ENCODE measurements at places on chromosomes 11 and 22.
A peak's percentile ranks its signal among the peaks of the same experiment; 100 is the strongest.

GRCh38 chr22:43186272-43187170, at the start of gene TTLL12:
Gene TTLL12, minus strand, starts transcription at chr22:43187134. Its CDS starts 65 bp downstream, at chr22:43187069.
- peak; percentile 30 for DNase-seq

DNA sequence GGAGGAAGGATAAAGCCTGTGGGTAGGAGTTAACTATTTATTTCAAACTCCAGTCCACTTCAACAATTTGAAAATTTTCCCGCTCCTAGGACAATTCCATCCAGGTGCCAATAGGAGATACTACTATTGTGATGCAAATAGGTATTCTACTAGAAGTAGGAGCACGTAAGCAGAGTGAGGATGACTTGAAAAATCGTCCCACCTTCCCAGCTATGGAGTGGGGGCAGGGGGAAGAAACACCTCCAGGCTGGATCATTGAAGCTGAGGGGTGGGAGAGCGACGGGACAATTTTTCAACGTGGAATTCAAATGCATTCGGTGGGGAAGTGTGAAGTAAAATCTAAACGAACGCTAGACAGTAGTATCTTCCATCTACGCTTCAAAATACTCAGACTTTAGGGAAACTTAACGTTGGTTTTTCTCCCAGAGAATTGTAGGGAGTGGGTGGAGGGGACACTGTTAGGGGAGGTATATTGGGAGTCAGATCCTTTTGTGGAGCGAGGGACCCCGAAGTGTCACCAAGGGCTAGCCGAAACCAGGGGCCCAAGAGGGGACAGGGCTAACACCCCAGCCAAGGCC, 523 bp upstream of the ARHGAP42 start:
- no peak for DNase-seq

GRCh38 chr11:82999232-82999631, 72.5 kb downstream of the RAB30 start:
- DNase-seq = no peak

DNA sequence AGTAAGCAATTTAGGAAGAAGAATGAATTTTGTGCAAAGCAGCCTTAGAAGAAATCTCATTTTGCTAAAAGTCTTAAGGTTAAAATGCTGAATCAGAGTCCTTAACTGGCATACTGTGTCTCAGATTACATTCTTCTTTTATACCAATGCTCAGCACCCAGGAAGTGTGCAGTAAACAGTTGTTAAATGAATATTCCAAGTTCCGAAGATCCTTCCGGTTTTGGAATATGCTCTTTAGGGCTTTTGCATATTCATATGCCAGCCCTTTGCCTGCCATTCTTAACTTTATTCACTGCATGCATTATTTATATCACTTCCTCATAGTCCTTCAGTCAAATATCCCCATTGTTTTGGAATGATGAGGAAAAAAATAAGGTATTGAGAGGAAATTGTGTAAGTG, 242.0 kb downstream of the DDX10 start:
- DNase-seq = no peak

Measured in stimulated activated CD4-positive, alpha-beta T cell treated with anti-CD3 and anti-CD28 coated beads, Interleukin-1b, Interleukin-23, amount 100 ng/mL, for 1 hour (primary cell).